ENCODE measurements at places on chromosomes 11 and 22.

- DNase-seq: no peak
These were observed 18.2 kb upstream of the BMAL1 start for GRCh38 chr11:13259374-13259773.

DNA sequence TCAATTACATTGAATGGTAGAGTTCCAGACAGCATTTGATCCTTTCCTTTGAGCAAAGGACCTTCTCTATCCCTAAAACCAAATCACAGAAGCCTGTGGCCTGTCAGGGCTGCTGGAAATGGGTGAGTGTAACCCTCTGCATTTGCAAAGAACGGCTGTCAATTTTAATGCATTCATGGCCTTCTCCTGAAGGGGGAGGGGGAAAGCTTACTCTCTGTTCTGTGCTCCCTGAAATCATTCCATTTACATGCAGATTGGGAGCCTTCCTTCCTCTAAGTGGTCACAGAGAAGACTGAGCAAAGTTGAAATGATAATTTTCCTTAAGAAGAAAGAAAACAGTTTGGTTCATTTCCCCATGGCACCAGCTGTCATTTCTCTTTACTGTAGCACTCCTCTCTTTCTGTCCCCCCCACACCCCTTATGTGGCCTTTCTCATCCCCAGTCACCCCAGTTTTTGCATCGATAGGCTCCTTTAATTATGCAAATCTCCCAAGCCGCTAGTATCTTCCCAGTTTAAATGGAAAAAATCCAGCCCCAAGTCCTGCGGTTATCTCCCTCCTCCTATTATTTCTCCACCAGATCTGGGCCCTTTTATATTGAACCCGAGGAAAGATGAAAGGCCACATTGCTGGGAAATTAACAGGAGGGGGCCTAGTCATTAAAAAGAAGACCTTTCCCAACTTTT lies 109.4 kb upstream of the KIRREL3 start:
- DNase-seq: no peak

DNA sequence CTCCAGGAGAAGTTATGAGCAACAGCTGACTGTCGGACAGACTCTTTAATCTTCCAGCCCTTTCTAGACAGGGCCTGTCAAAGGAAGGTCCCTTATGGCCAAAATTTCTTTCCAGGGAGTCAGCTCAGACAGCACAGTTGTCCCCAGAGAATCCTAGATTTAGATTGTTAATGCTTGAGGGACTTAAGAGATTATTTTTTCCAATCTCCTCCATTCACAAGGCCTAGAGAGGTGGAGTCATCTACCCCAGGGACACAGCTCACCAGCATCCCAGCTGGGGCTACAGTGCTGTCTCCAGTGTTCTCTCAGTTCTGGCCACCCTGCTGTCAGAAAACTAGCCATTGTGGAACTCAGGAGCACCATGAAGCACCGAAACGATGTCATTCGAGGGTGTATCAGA lies 7.8 kb downstream of the DSCAML1 start:
- no peak for DNase-seq

GRCh38 chr22:41234815-41235695 lies 5.7 kb downstream of the CHADL start:
- no peak for DNase-seq

- no peak for DNase-seq
These were observed 99.4 kb upstream of the DRD2 start for GRCh38 chr11:113574586-113574985.

DNA sequence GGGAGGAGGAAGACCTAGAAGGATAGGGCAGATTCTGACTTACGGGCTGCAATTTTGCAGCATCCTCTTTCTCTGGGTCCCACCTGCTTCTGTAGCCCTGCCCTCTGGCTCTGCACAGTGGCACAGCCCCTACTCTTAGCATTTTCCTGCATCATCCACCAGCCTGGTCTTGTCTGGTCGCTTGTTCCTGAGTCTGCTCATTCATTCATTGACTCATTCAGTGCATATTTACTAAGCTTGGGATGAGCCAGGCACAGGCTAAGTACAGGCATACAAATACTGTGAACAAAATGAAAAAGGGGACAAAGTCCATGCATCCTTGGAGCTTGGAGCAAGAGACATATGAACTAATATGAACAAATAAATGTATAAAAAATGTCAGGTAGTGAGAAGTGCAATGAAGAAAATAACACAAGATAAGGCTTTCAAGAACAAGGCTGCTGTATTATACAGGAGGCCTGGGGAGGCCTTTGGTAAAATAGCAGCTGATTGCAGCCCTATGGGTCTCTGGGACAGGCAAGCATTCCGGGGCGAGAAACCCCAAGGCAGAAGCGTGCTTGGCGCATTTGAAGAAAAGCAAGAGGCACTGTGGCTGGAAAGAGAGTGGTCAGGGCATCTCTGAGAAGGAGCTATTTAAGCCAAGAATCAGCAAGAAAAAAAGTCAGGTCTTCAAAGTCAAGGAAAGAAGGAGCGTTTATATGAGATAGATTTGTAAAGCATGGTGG lies 108.0 kb upstream of the ALX4 start:
- DNase-seq: no peak

DNA sequence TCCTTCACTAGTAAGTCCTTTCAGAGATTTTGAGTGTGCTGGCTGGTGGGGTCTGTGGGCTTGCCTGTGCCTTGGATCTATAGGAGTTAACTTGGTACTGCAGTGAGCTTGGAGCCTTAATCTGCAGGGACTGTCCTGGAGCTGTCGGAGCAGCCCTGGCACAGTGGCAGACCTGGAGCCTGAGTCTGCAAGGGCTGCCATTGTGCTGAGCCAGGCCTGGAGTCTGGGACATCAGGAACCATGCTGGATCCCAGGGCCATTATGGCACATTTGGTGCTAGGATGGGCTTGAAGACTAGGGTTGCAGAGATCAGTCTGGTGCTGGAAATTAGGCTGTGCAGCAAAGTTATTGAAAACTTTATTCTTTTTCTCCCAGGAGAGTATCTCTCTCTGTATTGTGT lies 665.4 kb downstream of the METTL15 start:
- DNase-seq: no peak

DNA sequence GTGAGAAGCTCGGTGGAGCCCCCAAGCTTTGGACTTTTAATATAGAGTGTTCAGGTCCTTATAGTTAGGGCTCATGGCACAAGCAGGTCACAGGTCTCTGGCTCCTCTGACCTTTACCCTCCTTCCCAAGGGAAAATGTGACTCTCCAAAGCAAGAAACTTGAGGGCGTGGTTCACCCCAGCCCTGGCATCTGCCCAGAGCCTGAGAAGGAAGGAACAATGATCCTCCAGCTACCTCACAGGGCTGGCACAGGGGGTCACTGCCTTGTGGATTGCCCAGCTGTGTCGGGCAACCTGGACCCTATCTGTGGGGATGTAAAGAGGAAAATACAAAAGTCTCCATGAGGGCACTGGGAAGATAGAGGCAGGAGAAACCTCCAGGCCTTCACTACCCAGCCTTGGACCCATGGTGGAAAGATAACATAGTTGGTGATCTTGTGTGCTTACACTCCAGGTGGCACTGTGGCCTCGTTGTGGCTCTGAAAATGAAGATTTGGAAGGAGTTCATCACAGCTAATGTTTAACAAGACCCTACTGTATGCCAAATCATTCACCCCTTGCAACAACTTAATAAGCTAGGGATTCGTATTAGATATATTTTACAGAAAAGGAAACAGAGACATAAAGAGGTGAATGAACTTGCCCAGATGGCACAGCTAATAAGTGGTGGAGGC lies 3.8 kb upstream of the ZNF195 start:
- no peak for DNase-seq

- no peak for DNase-seq
These were observed 6.8 kb downstream of the SELENOO start for GRCh38 chr22:50207383-50208140.

DNA sequence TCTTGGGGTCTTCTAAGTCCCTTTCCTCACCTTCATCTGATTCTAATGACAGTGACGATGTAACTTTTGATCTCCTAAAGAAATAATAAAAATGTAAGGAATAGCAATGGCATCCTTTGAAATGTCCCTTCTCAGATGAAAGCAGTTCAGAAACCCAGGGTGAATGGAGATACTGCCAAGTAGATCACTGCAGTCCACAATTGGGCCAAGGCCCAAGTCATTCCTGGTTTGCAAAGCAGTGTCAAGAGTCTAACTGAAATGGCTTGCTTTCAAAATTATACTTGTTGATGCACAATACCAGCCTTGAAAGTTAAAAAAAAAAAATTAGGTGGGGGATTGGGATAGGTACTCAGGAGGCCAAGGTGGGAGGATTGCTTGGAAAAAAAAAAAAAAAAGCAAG lies 20.4 kb downstream of the ASCC2 start:
- no peak for DNase-seq

GRCh38 chr11:30855383-30856006 lies 269.3 kb upstream of the MPPED2 start:
- no peak for DNase-seq

GRCh38 chr22:50201191-50202129 lies 649 bp downstream of the SELENOO start:
- peak; percentile 36 for DNase-seq

DNA sequence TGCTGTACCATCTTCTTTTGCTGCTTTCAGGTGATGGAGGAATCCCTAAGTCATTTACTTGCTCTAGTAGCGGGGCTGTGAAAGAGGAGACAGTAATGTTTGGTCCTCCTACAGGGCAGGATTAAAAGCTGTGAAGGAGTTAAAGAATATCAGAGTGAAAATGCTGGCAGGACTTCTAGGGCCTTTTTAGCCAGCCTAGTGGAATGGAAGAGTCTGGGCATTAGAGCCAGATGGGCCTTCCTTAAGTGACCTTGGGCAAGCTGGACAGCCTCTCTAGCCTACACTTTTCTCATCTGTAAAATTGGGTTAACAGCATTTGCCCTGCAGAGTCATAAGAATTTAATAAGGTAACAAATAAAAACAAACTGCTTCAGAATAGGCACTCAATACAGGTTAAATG lies 114.7 kb downstream of the RBFOX2 start:
- DNase-seq: no peak

DNA sequence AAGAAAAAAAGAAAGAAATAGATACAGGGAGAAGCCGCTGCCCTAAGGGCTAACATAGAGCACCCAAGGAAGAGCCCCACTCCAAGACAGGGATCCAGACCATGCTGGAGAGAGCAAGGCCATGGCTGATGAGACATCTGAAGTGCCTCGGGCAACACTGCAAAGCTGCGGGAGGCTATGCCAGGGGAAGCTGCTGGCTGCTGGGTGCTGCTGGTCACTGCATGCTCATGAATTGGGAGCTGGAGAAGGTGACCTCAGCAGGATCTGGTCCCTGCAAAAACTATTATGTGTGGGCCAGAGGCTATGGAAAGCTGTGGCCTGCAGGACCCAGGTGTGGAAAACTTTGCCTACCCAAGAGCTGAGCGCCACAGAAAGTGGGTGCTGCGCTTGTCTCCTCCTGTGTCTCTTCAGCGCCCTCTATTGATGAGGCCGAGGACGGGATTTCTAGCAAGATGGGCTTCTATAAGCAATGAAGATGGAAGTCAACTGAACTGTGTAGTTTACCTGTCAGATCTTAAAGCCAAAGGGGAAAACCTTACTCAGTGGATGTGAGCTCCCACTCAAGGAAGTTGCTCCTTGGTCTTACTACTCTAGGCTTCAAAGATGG lies 17.3 kb upstream of the SLC29A2 start:
- peak; percentile 65 for DNase-seq

DNA sequence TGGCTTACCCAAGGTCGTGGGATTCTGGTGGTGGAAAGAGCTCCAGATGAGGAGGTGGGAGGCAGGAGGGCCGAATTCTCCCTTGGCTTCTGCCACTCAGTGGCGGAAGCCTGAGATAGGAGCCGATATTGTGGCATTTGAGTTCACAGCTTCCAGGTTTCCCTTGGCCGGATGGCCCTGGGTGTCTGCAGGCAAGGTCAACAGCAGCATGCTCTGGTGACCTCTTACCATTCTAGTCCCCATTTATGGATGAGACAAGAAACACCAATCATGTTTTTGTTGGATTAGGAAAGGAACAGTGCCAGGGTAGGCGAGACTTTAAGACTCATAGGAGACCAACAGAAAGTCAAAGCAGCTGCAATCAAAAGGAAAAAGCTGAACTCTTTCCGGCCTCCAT lies 89.7 kb downstream of the GRAMD1B start:
- DNase-seq: no peak

- no peak for DNase-seq
These were observed 2.1 kb downstream of the EMID1 start for GRCh38 chr22:29207562-29208501.

- DNase-seq: no peak
These were observed 177.9 kb downstream of the JRKL start for GRCh38 chr11:96567667-96568066.

DNA sequence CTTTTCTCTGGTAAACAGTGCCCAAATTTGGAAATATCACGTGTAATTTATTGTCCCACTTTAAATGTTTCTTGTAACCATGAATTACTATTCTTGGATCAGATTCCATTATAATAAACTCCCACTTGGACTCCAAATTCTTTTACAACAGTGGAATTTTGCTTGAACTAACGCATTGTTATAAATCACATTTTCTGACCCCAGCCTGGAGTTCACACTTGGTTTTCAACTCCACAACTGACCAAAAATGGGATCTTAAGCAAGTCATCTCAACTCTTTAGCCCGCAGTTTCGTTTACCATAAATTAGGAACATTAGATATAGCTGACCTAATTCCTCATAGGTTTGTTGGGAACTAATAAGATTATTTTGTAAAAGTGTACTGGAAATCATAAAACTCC lies 336.8 kb upstream of the NCAM1 start:
- no peak for DNase-seq

- DNase-seq: no peak
These were observed 8.8 kb downstream of the GGA1 start for GRCh38 chr22:37617431-37617830.

GRCh38 chr11:19727246-19727645 lies 14.6 kb downstream of the NAV2 start:
- no peak for DNase-seq

- no peak for DNase-seq
These were observed 178.6 kb downstream of the CNTN5 start for GRCh38 chr11:99199341-99199740.

- no peak for DNase-seq
These were observed 404.3 kb upstream of the TENM4 start for GRCh38 chr11:79845002-79845709.

DNA sequence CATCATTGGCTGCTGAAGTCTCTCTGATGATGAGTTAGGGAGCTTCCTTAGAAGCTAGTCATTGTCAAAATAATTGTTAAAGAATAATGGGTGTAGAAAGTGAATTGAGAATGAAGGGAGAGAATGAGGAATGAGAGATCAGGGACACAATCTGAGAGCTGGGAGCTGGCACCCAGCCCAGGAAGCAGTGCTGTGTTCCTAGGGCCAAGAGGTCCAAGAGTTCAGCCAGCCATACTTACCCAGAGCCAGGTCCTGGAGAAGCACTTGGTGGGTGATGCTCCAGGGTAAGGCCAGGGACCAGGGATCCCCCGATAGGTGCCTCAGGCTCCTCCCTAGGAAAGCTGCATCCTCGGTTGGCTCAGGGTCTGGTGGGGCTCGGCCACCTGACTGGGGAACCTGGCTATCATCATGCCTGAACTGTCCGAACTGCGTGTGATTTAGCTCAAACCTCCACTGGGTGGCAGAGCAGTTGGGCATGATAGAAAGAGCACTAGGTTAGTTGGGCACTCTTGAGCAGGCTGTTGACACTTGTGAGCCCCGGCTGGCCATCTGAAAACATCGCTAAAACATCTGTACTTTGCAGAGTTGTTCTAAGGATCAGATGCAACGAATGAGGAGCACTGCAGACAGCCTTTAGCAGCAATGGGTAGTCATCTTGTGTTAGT lies 123.9 kb upstream of the NCAM1 start:
- DNase-seq: no peak

- no peak for DNase-seq
These were observed 6.5 kb downstream of the KCNQ1 start for GRCh38 chr11:2451336-2451735.
